CD4-positive, alpha-beta T cell treated with Interleukin-21 for 1 hour (primary cell): ENCODE measurements at places on chromosomes 4 and X.

GRCh38 chrX:39264023-39264422 is 462.8 kb downstream of the MID1IP1 start:
- DNase-seq: no peak

GRCh38 chrX:115949900-115950822 is 220.4 kb upstream of the AGTR2 start:
- no peak for DNase-seq

GRCh38 chr4:71553605-71554004 is 214.8 kb downstream of the SLC4A4 start:
- no peak for DNase-seq

- no peak for DNase-seq
Observed at GRCh38 chrX:104565791-104566680, at the start of gene IL1RAPL2. Gene IL1RAPL2 (plus strand): TSS chrX:104566199.

GRCh38 chrX:113919387-113919786 is 664.5 kb upstream of the HTR2C start:
- DNase-seq: no peak

GRCh38 chr4:80036306-80036705 is 36.7 kb downstream of the ANTXR2 start:
- no peak for DNase-seq

DNA sequence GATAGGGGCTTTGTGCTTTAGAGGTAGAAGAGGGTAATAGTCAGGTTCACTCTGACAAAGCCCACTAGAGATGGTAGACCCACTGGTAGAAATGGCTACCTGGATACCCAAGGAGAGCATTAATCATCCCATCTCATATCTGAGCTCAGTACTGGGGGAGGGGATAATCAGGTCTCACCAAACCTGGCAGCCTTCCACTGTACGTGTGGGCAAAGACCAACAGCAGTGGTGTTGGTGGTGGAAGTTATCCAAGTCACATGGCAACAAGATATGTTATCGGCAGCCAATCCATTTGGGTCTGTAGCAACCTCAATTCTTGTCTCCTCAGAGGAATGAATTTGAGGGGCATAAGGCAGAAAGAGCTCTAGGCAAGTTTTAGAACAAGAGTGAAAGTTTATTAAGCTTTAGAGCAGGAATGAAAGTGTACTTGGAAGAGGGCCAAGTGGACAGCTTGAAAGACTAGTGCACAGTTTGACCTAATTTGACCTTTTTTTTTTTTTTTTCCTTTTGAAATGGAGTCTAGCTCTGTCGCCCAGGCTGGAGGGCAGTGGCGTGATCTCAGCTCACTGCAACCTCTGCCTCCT is 67.0 kb upstream of the CXCL13 start:
- DNase-seq: no peak

DNA sequence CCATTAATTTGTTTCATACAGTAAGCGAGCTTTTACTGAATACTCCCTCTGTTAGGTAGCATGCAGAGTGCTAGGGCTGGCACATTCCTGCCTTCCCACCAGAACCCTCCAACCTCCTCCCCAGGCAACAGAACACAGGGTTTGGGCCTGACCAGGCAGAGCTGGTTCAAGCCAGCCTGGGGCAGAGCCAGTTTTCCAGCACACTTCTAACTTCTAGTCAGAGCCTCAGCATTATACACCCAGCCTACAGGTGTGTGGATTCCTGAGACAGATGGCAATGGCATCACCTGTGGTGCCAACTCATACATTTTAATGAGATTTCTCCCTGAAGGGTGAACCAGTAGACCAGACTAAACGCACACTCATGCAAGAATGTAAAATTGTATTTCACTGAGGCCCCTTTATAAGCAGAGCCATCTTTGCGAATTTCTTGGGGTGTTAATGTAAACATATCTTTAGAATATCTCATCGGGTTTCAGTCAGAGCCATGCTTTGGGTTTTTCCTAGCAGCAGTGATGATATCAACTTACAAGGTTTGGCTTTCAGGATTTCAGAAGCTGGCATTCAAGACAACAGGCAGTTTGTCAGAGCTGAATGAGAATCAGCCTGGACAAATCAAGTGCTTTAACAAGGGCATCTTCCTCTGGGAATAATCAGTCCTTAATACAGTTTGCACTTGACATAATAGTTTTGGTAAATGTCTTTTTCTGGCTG is 92.0 kb downstream of the GATB start:
- no peak for DNase-seq

DNA sequence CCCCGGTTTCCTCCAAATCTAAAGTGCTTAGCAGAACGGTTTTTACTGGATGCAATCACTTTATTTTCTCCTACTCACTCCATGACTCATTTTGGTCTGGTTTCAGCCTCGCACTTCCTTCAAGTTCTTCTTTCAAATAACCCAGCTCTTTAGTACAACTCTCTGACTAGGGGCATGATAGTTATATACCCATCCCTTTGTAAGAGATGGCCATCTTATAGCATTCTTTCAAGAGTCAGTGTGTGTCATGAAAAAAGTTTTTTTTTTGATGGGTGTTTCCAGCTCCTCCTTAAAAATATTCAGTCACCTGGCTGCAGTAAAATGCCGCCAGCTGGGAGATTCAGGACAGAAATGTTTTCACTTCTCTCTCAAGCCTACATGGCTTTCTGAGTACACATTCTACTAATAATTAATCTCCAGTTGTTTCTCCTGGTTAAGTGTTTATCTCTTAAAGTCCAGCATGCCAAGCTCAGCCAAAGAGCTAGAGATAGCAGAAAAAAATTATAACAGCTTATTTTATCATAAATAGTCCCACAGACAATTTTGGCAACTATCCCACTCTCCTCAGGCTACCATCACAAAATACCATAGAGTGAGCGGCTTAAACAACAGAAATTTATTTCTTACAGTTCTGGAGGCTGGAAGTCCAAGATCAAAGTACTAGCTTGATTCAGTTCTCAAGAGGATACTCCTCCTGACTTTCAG is 139.3 kb downstream of the GASK1B start:
- no peak for DNase-seq

DNA sequence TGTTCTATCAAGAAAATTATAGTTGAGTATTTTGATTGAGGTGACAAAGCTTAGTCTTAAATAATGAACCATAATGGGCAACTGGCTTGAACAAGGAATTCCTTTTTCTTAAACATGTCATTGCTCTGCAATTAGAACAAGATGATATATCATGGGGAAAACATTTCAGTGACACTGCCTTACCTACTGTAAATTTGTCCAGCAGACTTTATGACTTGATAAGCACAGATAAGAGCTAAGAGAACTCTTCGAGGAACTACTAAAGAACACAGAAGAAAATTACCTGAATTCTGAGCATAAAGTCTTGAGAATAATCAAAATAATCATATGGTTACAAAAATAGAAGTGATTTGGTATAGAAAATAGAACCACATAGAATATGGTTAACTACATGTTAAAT is 257.8 kb downstream of the PDHA2 start:
- no peak for DNase-seq

DNA sequence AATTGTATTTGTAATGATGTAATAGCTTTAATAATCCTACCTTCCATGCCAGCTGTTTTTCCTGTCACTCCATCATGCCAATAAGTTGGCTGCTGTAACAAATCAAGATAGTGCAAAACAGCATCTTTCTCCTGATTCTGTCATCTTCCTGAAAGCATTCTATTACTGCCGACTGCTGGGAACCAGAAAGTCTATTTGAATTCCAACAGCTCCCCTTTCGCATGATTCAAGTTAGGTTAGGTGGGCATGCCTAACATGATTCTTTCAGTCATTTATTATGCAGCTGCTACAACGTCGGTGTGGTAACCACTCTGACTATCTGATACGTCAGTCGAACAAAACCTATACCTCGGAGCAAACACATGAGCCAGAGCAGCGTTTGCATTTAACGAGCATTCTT is 127.9 kb upstream of the DMD start:
- DNase-seq: no peak

GRCh38 chr4:189092581-189092980 is 848.1 kb upstream of the FRG1 start:
- DNase-seq: no peak

DNA sequence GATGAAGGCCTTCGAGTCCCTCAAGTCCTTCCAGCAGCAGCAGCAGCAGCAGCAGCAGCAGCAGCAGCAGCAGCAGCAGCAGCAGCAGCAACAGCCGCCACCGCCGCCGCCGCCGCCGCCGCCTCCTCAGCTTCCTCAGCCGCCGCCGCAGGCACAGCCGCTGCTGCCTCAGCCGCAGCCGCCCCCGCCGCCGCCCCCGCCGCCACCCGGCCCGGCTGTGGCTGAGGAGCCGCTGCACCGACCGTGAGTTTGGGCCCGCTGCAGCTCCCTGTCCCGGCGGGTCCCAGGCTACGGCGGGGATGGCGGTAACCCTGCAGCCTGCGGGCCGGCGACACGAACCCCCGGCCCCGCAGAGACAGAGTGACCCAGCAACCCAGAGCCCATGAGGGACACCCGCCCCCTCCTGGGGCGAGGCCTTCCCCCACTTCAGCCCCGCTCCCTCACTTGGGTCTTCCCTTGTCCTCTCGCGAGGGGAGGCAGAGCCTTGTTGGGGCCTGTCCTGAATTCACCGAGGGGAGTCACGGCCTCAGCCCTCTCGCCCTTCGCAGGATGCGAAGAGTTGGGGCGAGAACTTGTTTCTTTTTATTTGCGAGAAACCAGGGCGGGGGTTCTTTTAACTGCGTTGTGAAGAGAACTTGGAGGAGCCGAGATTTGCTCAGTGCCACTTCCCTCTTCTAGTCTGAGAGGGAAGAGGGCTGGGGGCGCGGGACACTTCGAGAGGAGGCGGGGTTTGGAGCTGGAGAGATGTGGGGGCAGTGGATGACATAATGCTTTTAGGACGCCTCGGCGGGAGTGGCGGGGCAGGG is 568 bp downstream of the HTT start:
- DNase-seq: peak; percentile 53

- DNase-seq: no peak
Observed at GRCh38 chr4:86831262-86832130, 17.7 kb downstream of the SLC10A6 start.

DNA sequence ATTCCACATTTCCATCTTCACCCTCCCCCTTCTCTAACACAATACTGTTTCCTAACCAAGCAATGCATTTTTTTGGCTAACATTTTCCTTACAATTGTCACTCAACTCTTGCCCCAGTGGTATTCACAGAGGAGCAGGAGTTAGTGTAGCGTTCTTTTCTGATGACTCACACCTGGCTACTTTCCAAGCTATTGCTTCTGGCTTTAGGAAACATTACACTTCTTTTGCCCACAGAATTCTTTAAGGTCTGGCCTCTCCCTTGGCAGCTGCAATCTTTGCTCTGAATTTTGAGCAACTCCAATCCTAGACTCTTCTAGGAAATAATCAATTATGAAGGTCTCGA is 27.5 kb upstream of the PDGFC start:
- no peak for DNase-seq

DNA sequence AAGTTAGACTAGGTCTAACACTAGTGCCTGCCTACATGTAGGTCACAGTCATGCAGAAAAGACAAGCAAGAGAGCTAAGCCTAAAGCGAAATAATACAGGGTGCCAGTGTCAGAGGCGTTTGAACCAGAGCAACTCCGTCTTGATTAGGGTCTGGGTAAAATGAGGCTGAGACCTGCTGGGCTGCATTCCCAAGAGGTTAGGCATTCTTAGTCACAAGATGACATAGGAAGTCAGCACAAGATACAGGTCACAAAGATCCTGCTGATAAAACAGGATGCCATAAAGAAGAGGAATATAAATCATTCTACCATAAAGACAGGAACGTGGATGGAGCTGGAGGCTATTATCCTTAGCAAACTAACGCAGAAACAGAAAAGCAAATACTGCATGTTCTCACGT is 120.9 kb downstream of the BEND2 start:
- no peak for DNase-seq

- no peak for DNase-seq
Observed at GRCh38 chr4:184599492-184600135, 49.6 kb downstream of the CASP3 start.

DNA sequence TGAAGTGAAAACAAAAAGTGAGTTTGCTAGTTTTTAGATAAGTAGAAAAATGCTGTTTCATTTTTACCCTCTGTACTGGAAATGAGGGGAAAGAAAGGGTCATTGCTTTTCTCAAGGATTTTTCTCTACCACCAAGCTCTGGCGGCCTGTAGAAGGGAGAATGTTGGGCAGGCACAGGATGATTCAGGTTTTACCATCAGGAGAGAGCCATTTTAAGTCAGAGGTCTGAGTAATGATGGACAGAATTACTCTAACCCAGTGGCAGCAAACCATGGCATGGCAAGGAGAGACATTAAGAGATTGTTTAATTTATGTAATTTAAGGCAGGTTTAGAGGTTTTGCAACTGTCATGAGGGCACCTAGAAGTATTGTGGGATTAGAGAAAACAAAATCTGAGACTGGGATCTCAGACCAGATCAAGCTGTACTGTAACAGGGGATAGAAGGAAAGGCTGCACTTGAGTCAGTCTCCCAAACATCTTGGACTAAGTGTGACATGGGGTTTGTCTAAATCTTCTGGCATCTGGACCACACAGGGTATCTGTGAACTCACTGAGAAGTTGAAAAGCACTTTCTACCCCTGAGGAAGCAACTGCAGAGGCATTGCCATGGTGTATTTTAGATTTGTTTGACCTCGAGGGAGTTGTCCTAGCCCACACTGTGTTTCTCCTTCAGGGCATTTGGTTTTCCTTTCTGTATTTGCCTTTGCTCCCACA is 81.6 kb downstream of the BANK1 start:
- no peak for DNase-seq

DNA sequence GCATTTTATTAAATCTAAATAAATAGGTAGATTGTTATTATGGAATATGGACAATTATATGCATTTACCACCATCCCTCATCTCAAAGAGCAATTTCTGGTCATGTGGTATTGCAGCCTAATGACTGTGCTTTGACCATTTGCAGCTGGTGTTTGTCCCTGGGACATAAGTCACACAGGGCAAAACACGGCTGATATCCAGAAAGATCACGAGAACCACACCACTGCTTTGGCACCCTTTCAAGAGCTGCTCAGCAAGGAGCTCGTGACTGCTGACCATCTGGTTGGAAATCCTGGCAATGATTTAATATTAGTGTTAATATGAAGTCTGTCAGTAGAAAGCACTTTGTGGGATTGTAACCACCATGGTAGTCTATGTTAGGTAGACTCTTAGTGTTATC is 545.0 kb downstream of the GBA3 start:
- no peak for DNase-seq

DNA sequence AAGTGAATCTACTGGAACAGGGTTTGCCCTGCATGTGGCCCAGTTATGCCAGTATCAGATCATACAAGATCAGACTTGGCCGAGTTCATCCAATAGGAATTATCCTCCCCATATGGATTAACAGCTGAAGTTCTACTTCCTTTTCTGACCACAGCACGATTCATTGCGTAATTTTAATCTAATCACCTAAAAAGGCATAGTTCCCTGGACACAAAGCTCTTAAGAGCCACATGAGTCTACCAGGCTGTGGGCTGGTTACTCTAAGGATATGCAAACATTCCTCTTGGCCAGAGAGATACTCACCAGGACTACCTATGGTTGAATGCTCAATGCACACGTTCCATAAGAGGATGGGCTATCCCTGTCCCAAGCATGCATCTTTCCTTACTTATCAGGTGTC is 46.9 kb downstream of the CHST7 start:
- no peak for DNase-seq

GRCh38 chrX:82748906-82749505 is 759.1 kb upstream of the POU3F4 start:
- DNase-seq: no peak
